Astrocyte of the hippocampus (primary cell): ENCODE measurements at places on chromosomes 1 and 21.

- no peak for DNase-seq
These were observed 87.5 kb upstream of the RGS1 start for GRCh38 chr1:192488058-192488457.

DNA sequence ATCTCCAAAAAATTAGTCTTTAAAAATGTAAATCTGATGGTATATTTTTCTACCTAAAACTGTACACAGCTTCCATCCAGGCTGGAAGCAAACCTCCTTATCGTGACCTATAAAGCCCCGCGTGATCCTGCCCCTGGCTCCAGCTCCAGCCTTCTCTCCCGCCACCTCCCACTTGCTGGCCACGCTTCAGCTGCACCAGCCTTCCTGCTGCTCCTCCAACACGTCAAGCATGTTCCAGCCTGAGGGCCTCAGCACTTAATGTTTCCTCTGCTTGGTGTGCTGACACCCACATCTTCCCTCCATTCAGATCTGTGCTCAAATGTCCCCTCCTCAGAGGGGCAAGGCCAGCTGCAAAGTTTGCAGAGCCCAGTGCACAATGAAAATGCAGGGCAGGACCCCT lies 123.5 kb upstream of the MAGI3 start:
- DNase-seq = no peak

DNA sequence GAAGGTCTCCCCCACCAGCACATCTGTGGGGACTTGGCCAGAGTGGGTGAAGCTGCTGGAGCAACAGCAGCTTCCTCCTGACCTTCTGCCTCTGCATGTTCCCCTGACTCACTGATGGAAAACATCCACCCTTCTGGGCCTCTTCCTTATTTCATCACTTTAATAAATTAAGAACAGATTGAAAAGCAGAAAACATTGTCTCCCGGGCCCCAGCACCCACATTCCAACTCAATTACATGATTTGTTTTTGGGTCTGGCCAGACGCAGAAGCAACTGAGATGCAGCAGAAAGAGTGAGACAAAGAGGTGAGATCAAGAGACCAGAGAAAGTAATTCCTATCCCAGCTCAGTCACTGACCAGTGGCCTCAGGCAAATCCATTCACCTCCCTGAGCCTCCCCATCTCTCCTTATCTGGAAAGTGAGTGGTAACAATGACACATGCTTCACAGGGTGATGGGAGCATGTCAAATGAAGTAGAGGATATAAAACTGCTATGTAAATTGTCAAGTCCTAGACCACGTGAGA lies 157.1 kb downstream of the ELAVL4 start:
- DNase-seq = no peak

DNA sequence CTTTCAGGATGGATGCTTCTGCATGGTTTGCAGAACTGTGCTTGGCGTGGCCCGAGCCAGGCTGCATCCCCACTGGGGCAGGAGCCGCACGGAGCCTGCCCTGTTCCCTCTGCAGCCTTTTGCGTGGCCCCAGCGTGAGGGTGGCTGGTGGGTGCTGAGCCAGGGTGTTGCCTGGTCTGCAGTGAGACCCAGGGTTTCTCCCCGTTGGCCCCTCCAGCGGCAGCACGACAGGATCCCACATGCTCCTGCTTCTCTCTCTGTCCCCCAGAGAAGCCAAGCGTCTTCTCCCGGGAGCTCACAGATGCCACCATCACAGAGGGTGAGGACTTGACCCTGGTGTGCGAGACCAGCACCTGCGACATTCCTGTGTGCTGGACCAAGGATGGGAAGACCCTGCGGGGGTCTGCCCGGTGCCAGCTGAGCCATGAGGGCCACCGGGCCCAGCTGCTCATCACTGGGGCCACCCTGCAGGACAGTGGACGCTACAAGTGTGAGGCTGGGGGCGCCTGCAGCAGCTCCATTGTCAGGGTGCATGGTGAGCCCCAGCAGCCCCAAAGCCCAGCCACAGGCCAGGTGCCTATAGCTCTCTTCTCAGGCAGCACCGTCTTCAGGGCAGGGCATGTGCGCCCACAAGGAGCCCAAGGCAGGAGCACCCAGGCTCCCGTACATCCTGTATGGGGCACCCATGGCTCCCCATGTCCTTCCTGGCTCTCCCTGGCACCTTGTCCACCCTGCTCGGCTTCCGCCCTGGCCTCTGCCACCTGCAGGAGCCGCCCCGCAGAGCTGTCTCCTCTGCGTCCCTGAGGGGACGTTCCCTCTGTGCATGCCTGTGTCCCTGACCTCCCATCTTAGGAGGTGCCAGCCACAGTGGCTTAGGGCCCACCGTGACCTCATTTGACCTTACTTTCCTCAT lies 78.9 kb downstream of the OBSCN start:
- DNase-seq = no peak

- no peak for DNase-seq
These were observed 859 bp upstream of the LRRC8B start for GRCh38 chr1:89523572-89524368.

- no peak for DNase-seq
These were observed 47.9 kb upstream of the DYNLT5 start for GRCh38 chr1:66704177-66704875.
